ENCODE measurements at places on chromosomes 13 and 19.

- peak; percentile 53 for DNase-seq
These were observed 349.0 kb downstream of the EFNB2 start for GRCh38 chr13:106186366-106187030.

GRCh38 chr13:80873589-80873988 is 532.7 kb upstream of the SPRY2 start:
- no peak for DNase-seq

GRCh38 chr13:35165205-35165604 is 223.1 kb downstream of the NBEA start:
- no peak for DNase-seq

DNA sequence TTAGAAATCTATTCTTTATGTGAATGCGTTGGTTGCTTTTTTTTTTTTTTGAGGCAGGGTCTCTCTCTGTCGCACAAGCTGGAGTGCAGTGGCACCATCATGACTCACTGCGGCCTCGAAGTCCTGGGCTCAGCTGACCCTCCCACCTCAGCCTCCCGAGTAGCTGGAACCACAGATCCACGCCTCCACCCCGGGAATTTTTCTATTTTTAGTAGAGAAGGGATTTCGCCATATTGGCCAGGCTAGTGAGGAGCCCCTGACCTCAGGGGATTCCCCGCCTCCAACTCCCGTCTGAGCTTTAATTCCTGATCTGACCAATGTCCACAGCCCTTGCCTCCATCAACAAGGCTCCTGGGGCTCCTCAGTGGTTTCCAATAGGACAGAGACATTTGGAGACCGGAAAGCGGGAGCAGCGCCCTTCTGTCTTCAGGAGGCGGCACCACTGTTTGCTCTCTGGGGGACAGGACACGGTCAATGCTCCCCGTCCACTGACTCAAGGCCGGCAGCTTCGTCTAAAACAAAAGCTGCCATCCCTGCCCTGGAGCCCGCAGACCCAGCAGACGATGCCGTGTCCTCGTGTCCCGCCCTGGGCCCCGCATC is 503 bp downstream of the TUBA3C start:
- DNase-seq, result no peak

- no peak for DNase-seq
These were observed 1.2 kb upstream of the FOXO1 start for GRCh38 chr13:40667622-40667978.

DNA sequence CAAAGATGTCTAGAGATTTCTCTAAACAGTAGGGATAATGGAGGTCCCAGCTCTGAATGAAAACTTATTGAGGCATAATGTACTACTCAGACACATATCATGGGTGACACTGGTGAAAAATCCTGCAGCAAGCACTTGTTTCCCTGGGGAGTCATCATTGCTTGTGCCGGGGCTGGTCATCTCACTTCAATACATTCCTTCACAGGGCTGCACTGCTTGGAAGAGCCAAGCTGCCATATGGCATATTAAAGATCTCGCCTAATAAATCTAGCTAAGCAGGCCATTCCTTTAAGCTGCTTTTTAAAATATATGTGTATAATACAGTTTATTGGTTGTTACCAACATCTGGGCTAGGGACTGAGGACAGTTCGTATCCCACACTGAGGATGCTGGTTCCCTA is 332.2 kb upstream of the GPC6 start:
- no peak for DNase-seq

- no peak for DNase-seq
These were observed 60.7 kb downstream of the MCF2L start for GRCh38 chr13:113029487-113030258.

DNA sequence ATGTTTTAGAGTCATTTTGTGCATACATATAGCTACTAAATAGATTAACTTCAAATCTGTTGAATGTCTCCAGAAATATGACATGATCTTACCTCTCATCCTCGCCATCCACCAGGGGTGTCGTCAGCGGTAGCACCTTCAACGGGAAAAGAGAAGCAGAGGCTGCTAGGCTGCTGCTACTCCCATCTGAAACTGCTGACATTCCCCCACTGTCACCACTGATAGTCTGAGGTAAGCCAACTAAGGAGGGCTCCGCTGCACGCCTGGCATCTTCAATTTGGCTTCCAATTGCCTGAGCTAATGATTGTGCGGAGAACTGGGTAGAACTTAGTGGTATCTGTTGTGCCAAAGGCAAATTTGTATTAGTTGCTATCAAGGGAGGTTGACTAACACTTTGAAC is 3.1 kb downstream of the TSC22D1 start:
- DNase-seq, result no peak

GRCh38 chr13:20475927-20476691 is 49.5 kb downstream of the CRYL1 start:
- DNase-seq, result no peak

DNA sequence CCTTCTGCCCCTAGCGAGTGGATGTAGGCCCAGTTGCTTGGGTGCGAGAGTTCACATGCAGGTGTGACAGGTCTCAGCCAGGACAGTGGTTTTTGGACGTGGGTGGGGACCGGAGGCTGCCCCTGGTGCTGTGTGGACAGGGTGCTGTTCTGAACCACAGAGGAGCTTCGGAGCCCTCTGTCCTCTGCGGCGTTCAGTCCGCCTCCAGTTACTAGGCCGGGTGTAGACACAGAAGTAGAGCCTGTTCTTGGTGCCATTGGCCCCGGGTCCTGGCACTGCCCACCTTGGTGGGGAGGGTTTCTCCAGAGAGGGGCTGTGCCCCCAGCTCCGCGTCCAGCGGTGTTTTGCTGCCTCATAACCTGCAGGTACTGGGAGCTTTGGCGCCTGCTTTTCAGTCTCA is 52.4 kb downstream of the MCF2L start:
- DNase-seq, result no peak

DNA sequence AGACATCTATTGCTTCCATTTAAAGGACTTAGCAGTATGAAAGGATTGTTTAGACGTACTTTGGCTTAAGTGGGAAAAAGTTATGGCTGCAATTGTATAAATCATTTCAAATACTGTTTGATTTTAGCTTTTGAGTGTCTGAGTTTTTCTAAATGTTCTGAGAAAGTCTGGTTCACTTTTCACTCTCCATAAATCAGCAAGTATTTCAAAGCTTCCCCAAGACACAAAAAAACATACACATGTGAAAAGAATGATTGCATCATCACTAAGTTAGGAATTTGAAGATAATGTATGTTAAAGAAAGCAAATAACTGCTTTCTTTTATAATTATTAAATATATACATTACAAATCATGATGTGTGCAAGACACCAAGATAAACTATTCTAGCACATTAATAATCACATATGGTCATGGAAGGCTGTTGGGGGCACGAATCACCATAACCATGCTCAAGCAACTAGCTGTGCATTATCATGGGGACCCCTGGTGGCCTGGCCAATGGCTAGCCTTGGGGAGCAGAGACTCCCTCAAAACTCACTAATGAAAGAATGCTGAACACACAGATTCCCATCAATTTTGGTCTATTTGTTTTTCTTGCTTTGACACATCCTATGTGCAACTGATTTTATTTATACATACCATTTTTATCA is 111.1 kb downstream of the MIPEP start:
- DNase-seq, result no peak

DNA sequence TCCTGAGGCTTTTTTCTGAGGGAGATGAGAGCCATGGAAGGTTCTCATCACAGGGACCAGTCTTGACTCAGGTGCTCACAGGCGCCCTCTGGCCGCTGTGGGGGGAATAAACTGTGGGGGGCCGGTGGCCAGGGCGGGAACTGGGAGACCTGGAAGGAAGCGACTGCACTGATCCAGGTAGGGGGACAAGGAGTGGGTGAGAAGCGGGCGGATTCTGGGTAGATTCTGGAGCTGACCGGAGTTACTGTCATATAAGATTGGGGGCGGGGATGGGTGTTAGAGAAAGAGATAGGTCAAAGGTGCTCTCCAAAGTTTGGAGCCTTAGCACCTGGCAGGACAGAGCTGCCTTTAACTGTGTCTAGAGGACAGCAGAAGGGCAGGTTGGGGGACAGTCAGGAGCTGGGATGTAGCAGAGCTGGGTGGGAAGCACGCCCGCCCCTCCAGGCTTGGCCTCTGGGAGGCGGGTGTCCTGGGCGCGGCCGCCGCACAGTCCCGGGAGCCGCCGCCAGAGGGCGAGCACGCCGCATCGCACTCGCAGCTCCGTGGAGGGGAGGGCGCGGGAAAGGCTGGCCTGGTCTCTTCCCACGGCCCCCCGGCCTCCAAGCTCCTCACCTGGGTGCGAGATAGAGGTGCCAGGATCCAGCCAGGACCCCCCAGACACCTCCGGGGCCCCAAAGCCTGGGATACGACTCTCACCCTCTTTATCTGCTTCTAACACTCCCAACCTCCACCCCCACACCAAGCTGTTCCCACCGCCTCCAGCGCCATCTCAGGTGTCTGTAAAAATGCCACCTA is 4.2 kb upstream of the DAND5 start:
- DNase-seq, result peak; percentile 44

DNA sequence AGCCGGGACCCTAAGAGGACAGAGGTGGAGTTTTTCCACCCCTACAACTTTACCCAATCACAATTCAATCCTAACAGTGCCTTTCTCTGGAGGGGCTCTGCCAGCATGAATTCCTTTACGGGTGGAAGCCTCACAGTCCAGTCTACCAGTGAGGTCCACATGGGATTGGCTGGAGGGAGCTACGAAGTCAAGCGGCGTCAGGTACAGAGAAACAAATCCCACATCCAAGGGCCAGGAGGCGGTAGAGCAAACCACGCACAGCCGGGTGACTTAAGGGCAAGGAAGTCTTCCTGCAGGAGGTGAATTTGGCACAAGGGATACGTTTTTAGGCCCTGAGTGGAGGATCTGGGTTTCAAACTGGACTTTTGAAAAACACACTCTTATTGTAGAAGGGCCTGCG is 199.6 kb downstream of the UQCRFS1 start:
- DNase-seq, result no peak

DNA sequence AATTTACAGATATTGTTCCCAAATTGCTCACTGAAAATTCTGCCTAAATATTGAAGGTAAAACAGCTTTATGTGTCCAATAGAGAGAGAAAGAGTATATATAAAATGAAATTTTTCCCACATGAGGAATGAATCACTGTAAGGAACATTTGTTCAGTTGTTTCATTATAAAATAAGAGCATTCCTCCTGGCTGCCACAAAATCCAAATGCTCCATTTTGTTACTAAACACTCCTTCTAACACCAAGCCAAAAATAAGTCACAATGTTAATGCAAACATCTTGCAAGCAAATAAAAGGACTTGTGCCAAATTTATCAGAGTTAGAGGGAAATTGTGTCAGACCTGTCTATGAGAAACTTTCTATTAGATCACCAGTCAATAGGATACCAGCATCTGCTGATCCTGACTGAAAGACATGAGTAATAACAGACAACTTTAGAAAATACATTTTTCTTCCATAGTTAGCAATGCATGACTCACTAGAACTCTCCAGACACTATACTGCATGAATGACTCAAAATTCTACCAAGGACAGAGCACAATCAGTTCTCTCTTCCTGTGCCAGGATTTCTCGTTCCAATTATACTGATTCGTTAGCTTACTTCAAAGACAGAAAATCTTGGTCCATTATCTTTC is 83.5 kb upstream of the FNDC3A start:
- DNase-seq, result peak; percentile 68

All from HS-5 (cell line).